H54 (cell line): ENCODE measurements at places on chromosomes 12 and 14.

GRCh38 chr12:78229591-78230101 is 399.0 kb downstream of the NAV3 start:
- DNase-seq, result peak; percentile 5

DNA sequence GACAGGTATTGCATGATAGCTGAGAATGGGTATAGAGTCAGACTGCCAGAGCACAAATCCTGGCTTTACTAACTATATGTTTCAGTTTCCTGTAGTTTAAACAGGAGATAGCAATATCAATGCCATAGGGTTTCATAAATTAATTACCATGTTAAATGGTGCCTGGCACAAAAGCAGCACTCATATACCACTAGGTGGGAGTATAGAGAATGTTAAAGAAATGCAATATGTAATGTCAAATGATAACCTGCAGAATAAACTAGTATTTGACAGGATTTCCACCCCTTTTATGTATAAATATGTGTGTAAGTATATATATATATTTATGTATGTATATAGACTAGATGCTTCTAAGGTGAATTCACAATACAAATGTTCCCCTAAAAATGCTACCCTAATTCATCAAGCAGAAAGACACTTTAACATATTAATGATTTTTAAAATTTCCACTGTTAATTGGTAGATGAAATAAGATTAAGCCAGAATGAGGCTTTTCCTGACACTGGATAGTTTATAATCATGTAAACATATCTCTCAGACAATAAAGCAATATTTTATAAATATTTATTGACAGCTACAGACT is 8.6 kb downstream of the WDR89 start:
- no peak for DNase-seq

DNA sequence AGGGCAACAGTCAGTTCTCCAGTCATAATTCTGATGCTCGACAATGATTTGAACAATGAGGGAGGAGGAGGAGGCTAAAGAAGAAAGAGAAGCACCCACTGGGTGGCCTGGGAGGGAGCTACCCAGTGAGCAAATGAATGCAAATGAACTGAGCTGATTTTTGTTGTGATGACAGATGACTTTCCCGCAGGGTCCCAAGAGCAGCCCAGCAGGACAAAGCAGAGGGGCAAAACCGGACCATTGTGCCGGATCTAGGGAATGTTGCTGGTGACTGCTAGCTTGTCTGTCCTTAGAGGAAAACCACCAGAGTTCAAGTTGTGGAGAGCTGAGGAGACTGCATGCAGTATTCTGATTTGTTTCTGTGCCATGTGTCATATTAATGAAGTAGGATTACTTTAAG is 162.8 kb downstream of the MON2 start:
- no peak for DNase-seq

GRCh38 chr12:93165384-93165932 is 212.3 kb upstream of the NUDT4 start:
- DNase-seq, result no peak

DNA sequence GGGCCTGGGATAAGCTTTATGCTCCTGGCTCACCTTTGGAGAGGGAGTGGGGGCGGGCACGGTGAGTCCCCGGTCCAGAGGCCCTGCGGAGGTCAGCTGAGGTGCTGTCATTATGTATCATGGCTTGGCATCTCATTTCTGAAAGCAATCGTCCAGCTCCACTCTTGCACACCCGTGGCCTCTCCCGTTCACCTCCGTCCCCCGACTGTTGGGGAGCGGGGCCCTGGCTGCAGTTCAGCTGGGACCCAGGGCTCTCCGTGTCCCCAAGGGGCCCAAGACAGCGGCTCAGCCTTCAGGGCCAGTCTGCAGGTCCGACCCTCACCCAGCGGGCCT is 10.6 kb downstream of the BMP4 start:
- DNase-seq, result no peak

DNA sequence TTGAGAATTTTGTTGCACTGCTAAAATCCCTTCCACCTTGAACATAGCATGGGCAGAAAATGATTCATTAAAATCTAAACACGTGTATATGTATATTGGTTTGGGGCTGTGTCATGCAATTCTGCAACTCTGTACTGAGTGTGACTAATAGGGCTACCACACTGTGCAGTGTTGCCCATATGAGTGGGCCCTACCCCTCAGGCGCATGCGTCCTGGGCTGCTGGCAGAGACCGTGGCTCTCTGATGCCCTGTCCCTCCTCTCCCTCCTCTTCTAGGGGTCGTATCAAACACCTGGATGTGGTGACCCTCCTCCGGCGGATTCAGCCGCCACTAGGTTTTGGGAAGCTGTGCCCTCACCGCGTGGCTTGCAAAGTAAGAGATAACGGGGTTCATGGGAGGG is 128.4 kb upstream of the FKBP4 start:
- DNase-seq, result no peak

GRCh38 chr12:113368331-113368730 is 9.9 kb downstream of the PLBD2 start:
- no peak for DNase-seq

- DNase-seq, result no peak
These were observed 117.5 kb upstream of the PARP11 start for GRCh38 chr12:3990501-3991280.
